Activated naive CD4-positive, alpha-beta T cell treated with anti-CD3 and anti-CD28 coated beads, Interleukin-2, amount 50 U/mL, for 72 hours (primary cell): ENCODE measurements at places on chromosomes 2 and 18. TPM values are rescaled to one million over a fixed set of nuclear protein-coding genes. Genes with fewer than 3 reads are reported as not detected.
A peak's percentile ranks its signal among the peaks of the same experiment; 100 is the strongest.

GRCh38 chr2:11097038-11097720 is 58.1 kb upstream of the SLC66A3 start:
- DNase-seq: no peak

GRCh38 chr18:44051026-44051425 is 629.7 kb upstream of the SETBP1 start:
- DNase-seq: no peak

DNA sequence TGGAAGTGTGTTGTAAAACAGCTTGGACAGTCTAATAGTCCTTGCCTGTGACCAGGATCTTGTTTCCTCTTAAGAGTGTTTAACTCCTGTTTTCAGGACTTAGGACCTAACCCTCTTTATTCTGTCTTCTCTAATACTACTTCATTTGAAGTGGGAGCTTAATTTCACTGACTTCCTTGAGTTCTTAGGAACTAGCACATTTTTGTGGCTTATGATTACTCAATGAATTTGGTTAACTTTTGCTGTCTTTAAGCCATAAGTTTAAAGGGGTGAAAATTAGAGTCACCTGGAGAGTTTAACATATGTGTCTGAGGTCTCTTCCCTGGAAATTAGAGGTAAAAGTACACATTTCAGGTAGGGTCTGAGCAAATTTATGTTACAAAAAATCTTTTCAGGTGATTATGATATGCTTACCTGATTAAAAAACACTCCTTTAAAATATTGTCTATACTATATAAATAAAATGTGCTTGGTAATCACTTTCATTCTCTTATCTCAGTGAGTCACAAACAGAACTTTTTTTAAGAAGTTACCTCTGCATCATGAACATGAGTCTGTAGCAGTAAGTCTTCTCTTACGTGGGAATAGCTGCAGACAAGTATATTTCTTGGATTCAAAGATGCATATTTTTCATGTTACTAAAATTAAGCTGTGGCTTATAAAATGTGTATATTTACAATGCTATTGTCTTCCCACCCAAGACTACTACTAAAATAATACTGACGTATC is 52.7 kb downstream of the ATP9B start:
- DNase-seq: no peak

The ITPRIPL1 gene
- 15.5 TPM for total RNA-seq

GRCh38 chr2:151614606-151615306 is 119.5 kb downstream of the NEB start:
- no peak for DNase-seq

GRCh38 chr2:120704696-120705095 is 31.0 kb upstream of the GLI2 start:
- DNase-seq: no peak

- DNase-seq: no peak
Observed at GRCh38 chr2:172928756-172929155, 146.9 kb upstream of the MAP3K20 start.

DNA sequence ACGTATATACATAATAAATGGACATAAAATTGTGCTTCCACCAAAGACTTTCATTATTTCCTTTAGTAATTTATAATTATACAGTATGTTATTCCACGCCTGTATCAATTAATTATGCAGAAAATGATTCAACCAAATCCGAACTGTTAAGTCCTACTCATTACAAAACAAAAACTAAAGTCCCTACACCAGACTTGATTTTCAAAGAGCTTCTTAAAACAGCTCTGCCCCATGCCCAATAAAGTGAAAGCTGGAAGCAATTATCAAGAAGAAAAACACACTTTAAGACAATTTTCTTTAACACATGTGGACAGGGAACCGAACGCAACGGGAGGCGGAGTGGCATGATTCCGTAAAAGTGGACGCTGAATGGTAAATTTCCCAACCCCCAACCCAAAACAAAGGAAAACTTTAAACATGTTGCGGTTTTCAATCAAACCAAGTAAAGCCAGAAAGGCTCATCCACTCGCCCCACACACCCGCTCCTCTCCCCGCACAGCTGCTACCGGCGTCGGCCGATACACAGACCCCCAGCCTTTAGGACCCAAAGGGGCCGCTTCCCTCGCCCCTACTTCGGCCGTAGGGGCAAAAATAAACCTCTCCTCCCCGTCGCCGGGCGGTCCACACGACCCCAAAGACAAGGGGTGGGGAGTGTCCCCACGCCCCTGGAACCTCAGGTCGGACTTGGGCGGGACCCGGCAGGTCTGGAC is 705 bp downstream of the YES1 start:
- DNase-seq: no peak

- no peak for DNase-seq
Observed at GRCh38 chr2:238127165-238128060, 11.1 kb upstream of the KLHL30 start.

The CBLN2 gene
- total RNA-seq: not detected

GRCh38 chr18:49566985-49567384 is 5.1 kb downstream of the LIPG start:
- no peak for DNase-seq

The IL36RN gene
- not detected for total RNA-seq

GRCh38 chr2:152433289-152433688 is 98.3 kb downstream of the FMNL2 start:
- DNase-seq: no peak

- peak; percentile 34 for DNase-seq
Observed at GRCh38 chr18:79884963-79885728, 66.3 kb downstream of the SLC66A2 start.

The UPP2 gene
- total RNA-seq: not detected

GRCh38 chr2:205465791-205466190 is 216.5 kb upstream of the NRP2 start:
- DNase-seq: no peak

DNA sequence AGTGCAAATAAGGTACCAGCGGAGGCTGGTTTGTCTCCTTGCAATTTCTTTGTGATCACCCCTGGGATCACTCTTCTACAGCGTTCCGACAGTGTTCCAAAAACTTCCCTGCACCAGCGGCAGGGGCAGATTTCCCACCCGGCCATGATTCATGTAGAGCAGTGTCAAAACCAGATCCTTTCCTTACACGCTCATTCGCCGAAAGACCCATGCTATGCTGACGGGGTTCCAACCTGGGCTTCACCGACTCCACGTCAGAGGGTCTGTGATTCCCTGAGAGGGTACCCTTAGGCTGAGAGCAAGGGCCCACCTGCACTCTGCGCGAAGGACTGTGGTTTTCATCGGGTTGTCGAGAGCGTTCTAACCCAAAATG is 423 bp upstream of the TTC27 start:
- no peak for DNase-seq

DNA sequence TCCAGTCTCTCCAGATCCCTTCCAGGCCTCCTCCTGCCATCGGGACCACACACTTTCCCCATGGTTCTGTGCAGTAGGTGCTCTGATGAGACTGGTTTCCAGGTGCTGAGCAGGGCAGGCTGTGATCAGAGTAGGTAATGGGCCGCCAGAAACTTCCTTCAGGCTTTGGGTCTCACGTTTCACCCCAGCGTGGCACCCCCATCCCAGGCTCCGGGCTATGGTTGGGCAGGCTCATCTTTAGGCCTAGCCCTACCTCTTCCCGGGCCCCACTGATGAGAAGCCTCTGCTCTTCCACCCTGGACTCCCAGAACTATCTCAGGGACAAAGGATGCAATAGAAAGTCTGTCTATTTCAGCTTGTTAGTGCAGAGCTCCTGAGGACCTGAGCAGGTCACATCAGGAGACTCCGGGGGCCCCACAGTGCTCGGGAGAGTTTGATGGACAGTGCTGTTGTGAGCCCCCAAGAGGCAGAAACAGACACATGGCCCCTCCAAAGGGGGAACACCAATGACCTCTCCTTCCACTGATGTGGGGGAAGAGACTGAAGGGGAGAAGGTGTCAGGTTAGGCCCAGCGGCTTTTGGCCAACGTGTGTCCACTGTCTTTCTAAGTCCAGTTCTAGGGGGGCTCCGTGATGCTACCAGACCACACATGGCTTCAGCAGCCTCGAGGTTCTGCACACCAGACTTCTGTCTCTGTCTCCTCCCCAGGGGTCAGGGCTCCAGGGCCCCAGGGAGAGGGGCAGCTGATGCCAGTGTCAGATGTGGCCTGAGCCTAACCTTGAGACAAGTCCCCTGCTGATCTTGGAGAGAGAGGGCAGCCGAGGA is 5.8 kb upstream of the PROM2 start:
- peak; percentile 39 for DNase-seq

DNA sequence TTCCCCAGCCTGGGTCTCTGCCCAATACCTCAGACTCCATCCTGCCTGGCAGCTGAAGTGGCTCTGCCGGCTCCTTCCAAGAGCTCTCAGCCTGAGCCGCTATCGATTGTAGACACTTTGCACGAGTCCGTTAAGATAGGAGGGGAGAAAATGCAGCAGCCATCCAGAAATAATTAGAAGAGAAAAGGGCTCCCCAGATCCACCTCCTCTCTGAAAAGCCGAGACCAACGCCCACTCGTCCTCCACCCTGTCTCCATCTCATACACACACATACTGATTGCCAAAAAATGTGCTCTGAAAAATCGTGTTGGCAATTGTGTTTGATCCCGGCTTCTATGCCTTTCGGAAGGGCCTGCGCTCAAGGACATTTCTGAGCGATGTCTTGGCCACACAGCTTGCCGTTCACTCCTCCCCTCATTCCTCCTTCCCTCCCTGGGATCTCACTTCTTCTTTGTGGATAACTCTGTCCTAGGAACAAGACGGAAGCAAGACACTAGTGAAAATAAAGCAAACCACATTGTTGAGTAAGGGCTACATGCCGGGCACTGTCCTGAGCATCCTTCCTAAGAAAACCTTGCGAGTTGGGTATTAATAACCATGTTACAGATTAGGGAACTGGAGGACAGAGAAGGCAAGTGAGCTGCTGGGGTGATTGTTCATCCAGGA is 372.8 kb upstream of the MYT1L start:
- DNase-seq: no peak

GRCh38 chr2:217459016-217459415 is 543.8 kb downstream of the TNS1 start:
- DNase-seq: no peak

- DNase-seq: no peak
Observed at GRCh38 chr18:44937960-44938719, 257.5 kb downstream of the SETBP1 start.

GRCh38 chr2:166417669-166418068 is 41.9 kb upstream of the SCN9A start:
- DNase-seq: no peak

GRCh38 chr2:101145406-101145805 is 5.8 kb downstream of the TBC1D8 start:
- no peak for DNase-seq

The AKAIN1 gene
- total RNA-seq: not detected

GRCh38 chr2:216188956-216189355 is 79.8 kb downstream of the XRCC5 start:
- no peak for DNase-seq

The RHBDD1 gene
- 35.5 TPM for total RNA-seq

DNA sequence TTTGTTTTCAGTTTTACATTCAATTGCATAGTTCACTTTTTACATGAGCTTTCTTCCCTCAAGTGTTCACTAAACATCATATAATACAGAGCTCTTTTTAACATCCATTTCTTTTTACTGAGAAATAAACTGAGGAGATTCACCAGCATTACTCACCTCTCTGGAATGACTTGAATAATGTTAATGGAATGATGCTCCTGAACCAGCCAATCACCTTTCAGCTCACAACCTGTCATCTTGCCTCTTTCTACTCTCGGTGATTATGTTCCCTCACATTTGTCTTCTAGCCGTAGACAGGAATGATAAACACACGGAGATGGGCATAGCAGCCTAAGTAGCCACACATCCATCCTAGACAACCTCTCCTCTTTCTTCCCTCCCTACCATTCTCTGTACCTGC is 301.7 kb downstream of the PAX3 start:
- DNase-seq: no peak

- no peak for DNase-seq
Observed at GRCh38 chr18:65735155-65735554, 15.7 kb upstream of the CDH7 start.

The ZNF892 gene
- 3.6 TPM for total RNA-seq

- DNase-seq: no peak
Observed at GRCh38 chr2:112602917-112603316, 18.5 kb downstream of the CHCHD5 start.

The HRH4 gene
- total RNA-seq: not detected

The CCDC68 gene
- not detected for total RNA-seq

The SLC8A1 gene
- total RNA-seq: 0.64 TPM

DNA sequence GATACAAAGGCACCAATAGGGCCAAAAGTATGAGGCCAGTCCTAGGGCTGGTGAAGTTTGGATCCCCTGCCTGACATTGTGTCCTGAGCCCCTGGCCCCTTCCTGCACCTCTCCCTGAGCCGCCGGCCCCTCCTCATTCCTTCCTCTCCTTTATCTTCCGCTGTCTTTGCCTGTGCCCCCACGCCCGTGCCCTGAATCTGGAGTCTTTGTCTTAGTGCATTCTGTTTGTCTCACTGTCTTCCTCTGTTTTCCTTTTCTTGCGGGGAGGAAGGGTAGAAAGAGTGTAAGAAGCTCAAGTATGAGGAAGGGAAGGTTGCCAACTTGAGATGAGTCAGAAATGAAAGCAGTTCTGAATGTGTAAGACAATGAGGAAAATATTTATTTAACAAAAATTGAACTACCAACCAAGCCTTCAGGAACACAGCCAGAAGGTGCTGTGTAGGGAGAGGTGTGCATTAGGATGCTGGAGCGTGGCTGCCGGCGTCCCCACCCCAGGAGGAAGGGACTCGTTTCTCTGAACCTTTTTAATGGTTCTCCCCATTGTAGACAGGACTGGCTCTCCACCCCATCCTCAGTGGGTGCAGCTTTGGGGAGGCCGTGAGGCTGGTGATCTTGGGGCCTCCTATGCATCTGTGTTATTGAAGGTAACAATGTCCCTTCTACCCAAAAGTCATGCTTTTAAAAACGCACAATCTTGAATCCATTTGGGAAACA is 133.1 kb downstream of the NEDD4L start:
- DNase-seq: no peak

DNA sequence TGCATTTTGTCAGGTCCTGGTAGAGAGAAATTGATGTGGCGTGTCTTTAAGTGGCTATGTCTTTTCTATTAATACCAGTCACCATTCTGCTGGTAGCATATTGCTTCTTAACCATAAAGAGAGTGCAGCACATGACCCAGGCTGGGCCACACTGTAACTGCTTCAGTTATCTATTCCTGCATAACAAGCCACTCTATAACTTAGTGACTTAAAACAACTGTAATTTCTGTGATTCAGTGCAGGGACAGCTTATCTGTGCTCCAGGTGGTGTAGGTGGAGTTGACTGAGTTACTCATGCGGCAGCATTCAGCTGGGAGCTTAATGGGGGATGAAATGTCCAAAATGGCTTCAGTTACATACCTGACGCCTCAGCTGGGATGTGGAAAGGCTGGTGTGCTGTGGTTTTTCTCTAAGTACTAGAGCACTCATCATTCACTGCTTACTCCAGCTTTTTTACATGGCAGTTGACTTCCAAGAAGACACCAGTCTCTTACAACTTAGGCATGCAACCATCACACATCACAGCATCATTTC is 742.4 kb downstream of the SATB2 start:
- no peak for DNase-seq

The TFCP2L1 gene
- total RNA-seq: not detected

DNA sequence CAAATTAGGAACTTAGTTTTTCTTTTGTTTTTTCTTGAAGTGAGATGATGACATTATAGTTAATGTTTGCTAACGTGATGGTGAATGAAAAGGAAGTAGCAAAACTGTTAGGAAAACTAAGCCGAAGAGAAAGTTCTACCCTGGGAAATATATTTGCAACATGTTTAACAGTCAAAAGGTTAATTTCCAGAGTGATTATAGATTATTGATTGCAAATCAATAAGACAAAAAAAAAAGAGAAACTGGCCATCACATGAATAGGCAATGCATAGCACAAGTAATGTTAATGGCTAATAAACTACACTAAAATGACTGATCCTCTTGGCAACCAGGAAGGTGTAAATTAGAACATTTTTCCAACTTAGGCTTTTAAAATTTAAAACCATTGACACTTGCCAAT is 26.0 kb upstream of the AMMECR1L start:
- no peak for DNase-seq
